ENCODE measurements at places on chromosomes 11 and 22. TPM values are rescaled to one million over a fixed set of nuclear protein-coding genes. Genes with fewer than 3 reads are reported as not detected.

Gene SLC29A2
- 16.8 TPM for total RNA-seq

- DNase-seq = no peak
Measured at GRCh38 chr22:27588268-27588667, 213.3 kb downstream of the MN1 start.

GRCh38 chr11:118265954-118266353 lies 1.9 kb upstream of the MPZL2 start:
- DNase-seq = no peak

DNA sequence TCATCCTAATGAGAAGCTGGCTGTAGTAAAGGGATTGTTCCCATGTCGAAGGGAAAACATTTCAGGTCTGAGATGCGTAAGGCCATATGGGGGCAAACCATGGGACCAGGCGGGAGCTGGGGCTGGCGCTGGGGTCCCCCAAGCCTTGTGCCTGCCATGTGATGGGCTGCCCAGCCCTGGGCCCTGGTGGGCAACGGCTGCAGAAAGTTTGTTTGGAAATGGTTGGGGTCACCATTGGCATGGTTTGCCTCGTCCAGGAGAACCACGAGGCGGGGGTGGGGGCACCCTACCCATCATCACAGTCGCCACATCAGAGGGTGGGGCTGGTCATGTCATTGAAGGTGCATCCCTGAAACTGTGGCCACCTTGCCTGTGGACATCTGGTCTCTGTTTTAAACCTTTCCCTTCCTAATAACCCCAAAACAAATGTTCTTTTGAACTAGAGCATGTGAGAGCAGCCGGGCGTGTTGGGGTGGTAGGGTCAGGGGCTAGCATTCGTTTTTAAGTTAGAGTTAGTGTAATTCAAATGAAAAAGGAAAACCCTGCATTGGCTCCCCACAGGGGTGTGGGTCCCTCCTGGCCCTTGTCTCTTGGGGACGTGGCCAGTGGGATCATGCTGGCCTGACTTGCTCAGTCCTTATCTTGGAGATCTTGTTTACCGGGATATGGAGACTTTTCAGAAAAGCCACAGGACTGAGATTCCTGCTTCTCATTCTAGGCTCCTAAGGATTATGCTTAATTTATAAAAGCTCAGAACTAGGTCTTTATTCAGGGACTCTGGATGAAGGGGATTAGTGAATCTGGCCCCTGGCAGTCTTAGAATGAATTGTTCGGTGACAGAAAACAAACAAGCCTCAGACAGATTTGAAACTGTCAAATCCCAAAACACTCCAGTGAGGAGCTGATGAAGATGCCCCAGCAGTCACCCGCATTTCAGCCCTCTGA lies 98.5 kb downstream of the CTTN start:
- DNase-seq = peak; percentile 20

- peak; percentile 61 for DNase-seq
Measured at GRCh38 chr11:79857377-79858214, 416.8 kb upstream of the TENM4 start.

Gene MYEOV
- total RNA-seq = not detected

Gene STT3A
- 61.2 TPM for total RNA-seq

DNA sequence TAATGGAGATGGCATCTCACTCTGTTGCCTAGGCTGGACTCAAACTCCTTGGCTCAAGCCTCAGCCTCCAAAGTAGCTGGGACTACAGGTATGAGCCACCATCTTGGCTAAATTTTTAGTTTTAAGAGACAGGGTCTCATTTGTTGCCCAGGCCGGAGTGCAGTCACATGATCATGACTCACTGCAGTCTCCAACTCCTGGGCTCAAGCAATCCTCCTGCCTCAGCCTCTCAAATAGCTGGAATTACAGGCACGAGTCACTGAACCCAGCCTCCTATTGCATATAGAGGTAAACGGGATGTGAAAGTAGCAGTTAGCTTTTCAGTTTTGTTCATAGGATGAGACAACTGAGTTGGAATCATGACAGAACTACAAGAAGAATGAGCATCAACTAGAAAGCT lies 9.5 kb upstream of the NAALAD2 start:
- DNase-seq = no peak

Gene OR52K2
- total RNA-seq = not detected

DNA sequence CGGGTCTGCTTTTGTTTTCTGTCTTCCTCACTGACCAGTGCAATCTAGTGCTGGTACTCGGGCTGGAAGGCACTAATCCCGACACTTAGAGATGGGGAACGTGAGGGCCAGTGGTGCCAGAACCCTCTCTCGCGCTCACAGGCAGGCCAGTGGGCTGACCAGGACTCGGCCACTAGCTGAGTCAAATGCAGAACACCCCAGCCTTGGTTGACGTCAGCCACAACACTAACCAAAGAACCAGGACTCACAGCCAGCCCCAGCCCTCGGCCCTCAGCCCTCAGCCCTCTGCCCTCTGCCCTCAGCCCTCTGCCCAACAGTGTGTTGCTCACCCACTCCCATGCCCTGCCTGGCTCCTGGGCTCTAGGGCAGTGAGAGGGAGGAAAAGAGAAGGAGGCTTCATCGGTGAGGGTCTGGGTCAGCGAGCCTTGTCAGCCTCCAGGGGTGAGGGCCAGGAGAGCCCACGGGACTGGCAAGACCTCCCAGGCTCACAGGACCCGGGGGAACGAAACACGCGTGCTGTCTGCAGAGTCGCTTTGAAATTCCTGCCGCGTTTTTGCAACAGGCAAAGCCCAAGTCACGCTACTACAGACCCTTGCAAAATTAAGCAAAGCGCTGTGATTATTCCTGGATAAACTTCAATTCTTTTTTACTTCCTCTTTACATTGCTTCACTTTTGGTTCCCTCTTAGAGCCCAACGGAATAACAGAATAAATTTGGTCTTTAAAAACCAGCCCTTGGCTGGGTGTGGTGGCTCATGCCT lies 27.5 kb downstream of the KIAA0930 start:
- no peak for DNase-seq

DNA sequence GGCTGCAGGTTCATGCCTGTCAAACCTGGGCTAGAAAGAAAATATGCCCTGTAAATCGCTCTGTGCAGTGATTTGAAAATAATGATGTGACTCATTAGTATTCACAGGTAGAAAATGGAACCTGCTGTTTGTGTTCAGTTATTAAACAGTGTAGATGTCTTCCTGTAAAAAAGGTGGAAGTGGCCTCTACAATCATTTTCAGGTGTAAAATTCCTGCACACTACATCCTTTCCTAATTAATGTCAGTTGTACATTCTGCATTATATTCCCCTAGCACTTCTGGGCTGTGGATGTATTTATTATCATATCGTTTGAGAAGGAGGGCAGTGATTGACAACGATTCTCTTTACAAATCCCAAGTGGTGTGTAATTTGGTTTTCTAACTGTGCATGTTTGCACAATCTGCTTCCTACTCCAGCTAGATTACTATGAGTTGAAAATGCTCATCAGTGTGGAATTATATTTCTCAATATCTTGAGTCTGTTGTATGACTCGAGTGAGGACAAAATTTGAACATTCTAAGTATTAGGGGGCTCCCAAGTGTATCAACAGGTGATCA lies 454.0 kb upstream of the DDI1 start:
- DNase-seq = no peak

- no peak for DNase-seq
Measured at GRCh38 chr11:63911876-63912275, 5.1 kb downstream of the RCOR2 start.

DNA sequence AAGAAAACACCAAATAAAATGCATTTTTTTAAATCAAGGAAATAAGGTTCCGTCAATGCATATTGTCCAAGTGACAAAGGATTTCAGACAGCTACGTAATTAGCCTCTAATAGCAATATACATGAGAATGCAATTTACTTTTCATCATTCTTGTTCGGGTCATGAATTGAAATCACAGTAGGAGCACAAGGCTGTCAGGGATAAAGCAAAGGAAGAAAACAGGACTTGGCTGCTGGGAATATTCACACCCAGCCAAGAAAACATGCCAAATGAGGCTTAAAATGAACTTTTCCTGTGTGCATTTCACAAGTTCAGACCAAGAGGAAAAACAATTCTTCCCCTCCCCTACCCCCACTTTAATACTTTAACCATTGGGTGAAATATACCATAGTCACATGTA lies 188.6 kb downstream of the CWF19L2 start:
- no peak for DNase-seq

Gene SLC22A8
- total RNA-seq = not detected

Gene APOA5
- total RNA-seq = not detected

GRCh38 chr11:70612459-70613141 lies 214.3 kb downstream of the CTTN start:
- DNase-seq = no peak

- no peak for DNase-seq
Measured at GRCh38 chr11:40187295-40187694, 1272.2 kb downstream of the LRRC4C start.

DNA sequence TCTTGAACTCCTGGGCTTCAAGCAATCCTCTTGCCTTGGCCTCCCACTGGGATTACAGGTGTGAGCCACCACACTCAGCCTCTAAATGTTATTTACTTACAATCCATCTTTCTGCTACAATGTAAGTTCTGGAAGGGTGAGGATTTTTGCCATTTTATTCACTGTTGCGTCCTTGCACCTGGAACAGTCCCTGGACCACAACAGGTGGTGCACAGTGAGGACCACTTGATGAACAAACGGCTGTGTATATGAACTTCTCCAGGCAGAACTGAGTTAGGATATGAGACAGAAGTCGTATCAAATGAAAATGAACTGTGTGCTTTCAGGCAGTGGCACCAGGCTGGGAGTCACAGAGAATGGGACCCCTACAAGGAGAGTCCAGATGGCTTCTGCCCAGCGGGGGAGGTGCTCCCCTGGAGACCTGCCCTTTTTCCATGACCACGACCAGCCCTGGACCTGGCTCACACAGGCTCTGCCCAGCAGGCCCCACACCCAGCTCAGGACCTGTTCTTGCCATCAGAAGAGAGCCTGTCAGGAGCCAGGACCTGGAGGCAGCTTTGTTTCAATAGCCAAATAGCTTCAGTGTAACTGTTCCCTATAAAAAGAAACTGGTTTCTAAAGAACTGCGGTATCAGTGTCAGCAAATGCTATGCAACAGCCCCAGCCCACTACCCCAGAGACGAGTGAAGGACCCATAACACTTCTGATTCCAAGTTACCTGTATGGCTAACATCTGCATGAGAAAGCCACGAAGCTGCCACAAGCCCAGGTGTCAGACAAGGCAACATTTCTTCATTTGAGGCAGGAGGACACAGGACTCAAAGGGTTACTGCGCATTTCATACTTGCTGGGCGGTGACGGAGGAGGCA lies 104.9 kb downstream of the MICAL3 start:
- no peak for DNase-seq

Gene C22orf42
- not detected for total RNA-seq

DNA sequence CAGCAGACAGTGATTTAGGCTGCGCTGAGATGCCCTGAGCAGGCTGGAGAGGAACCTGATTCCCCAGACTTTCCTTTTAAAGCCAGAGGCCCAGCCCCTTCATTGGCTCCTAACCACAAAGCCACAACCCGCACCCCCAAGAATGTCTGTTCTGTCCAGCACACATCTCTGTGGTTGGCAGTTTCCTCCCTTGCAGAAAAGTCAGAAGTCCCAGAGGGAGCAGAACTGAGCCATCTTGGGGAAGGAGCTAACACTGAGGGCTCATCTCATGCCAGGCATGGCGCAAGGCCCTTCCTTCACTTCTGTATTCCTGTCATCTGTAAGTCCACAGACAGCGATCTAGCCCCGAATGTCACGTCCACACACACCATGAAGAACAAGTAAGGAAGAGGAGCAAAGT lies 97.1 kb upstream of the SYT13 start:
- DNase-seq = no peak

Gene TTLL1
- 7.3 TPM for total RNA-seq

DNA sequence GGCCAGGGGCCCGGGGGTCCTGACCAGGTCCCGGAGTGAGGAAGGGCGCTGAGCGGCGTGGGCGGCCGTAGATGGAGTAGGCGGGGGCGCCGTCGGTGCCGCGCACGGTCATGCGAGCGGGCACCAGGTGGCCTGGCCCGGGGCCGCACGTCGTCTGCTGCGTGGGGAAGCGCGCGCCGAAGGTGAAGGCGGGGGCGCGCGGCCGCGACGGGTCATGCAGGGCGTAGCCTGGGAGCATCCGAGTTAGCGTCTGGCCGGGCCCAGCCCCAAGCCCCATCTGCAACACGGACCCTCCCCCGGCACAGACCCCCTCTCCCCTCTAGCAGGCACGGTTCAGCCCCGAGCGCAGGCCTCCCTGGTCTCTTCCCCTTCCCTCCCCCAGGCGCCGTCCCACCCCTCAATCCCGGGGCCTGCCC lies 1.7 kb upstream of the TYMP start:
- peak; percentile 92 for DNase-seq

Gene CCDC73
- total RNA-seq = not detected

- no peak for DNase-seq
Measured at GRCh38 chr11:35272391-35272902, 133.5 kb downstream of the CD44 start.

GRCh38 chr11:46972343-46972742 lies 35.8 kb downstream of the CSTPP1 start:
- no peak for DNase-seq

Measured in Right ventricle myocardium inferior (tissue), 1 donor.